Right atrium auricular region (tissue), 2 donors: ENCODE measurements at places on chromosomes 5 and 9.

GRCh38 chr9:116005205-116005604 lies 148.4 kb upstream of the PAPPA start:
- no peaks in the 10 kb centered on the region for H3K27me3 ChIP-seq
- no peaks in the 10 kb centered on the region for H3K36me3 ChIP-seq

GRCh38 chr9:98121058-98121457 lies 2.0 kb upstream of the TRIM14 start:
- DNase-seq = no peak
- H3K27me3 ChIP-seq = no peaks in the 10 kb centered on the region
- H3K27ac ChIP-seq = peak overlapping the region; percentile 23
- H3K4me1 ChIP-seq = no peaks in the 10 kb centered on the region
- H3K4me3 ChIP-seq = no peak overlapping the region
- H3K36me3 ChIP-seq = no peaks in the 10 kb centered on the region

DNA sequence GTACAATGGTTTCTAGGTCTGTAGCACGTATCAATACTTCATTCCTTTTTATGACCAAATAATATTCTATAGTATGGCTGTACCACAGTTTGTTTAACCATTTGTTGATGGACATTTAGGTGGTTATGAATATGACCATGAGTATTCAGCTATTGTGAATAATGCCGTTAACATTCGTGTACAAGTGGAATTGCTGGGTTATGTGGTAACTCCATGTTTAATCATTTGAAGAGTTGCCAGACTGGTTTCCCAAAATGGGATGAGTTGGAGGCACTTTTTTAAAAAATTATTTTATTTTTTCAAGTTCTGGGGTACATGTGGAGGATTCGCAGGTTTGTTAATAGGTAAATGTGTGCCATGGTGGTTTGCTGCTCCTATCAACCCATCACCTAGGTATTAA lies 4.6 kb downstream of the SNX2 start:
- no peak overlapping the region for H3K4me3 ChIP-seq
- no peaks in the 10 kb centered on the region for H3K4me1 ChIP-seq
- DNase-seq = no peak

GRCh38 chr9:16545639-16546038 lies 324.8 kb downstream of the BNC2 start:
- H3K4me1 ChIP-seq = no peaks in the 10 kb centered on the region
- DNase-seq = no peak
- H3K4me3 ChIP-seq = no peak overlapping the region
- no peaks in the 10 kb centered on the region for H3K27me3 ChIP-seq

DNA sequence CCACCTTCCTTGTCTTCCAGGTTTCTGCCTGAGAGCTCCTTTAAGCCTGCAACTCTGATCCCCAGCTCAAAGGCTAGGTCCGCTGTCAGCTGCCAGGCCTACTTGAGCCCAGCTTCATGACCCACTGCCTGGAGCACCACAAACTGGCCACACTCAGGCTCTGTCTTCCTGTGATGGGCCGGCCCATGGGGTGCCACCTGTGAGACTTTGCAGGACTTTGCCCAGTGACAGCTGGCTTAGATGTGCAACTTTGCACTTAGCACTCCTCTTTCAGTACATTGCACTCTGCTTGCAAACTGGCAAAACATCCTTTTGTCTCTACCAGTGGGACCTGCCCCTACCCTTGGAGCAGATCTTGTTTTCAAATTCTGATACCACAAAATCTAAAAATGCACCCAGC lies 311.5 kb upstream of the PDE4D start:
- H3K4me1 ChIP-seq = no peaks in the 10 kb centered on the region
- no peaks in the 10 kb centered on the region for H3K27me3 ChIP-seq
- no peak for DNase-seq
- no peak overlapping the region for H3K27ac ChIP-seq

- H3K27ac ChIP-seq = peak overlapping the region; percentile 91
- H3K4me1 ChIP-seq = peaks cover 48% of the 10 kb centered on the region
- peaks cover 11% of the 10 kb centered on the region for H3K36me3 ChIP-seq
Observed at GRCh38 chr5:157574456-157575380, 857 bp downstream of the ADAM19 start.

GRCh38 chr9:96646081-96646991 lies 8.8 kb downstream of the PRXL2C start:
- no peak overlapping the region for H3K4me3 ChIP-seq
- no peak for DNase-seq
- H3K27ac ChIP-seq = no peak overlapping the region

DNA sequence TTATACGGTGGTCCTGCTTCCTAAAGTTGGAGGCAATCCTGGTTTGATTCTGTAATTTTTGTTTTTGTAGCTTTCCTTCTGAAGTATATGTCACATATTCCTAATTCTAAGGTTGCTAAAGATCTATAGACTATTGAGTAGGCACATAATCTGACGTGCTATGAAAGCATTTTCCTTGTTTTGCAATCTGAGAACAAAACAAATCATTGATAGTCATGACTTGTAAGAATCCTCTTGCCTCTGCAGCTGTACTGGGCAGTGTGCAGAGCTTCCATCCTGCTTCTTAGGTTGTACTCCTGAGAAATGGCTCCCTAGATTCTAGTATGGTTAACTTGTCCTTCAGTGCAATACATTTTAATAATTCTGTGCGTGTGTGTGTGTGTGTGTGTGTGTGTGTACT lies 35.4 kb downstream of the SEMA6A start:
- no peaks in the 10 kb centered on the region for H3K4me1 ChIP-seq
- no peaks in the 10 kb centered on the region for H3K36me3 ChIP-seq
- no peak for DNase-seq
- no peaks in the 10 kb centered on the region for H3K27me3 ChIP-seq
- H3K4me3 ChIP-seq = no peak overlapping the region
- H3K27ac ChIP-seq = no peak overlapping the region

DNA sequence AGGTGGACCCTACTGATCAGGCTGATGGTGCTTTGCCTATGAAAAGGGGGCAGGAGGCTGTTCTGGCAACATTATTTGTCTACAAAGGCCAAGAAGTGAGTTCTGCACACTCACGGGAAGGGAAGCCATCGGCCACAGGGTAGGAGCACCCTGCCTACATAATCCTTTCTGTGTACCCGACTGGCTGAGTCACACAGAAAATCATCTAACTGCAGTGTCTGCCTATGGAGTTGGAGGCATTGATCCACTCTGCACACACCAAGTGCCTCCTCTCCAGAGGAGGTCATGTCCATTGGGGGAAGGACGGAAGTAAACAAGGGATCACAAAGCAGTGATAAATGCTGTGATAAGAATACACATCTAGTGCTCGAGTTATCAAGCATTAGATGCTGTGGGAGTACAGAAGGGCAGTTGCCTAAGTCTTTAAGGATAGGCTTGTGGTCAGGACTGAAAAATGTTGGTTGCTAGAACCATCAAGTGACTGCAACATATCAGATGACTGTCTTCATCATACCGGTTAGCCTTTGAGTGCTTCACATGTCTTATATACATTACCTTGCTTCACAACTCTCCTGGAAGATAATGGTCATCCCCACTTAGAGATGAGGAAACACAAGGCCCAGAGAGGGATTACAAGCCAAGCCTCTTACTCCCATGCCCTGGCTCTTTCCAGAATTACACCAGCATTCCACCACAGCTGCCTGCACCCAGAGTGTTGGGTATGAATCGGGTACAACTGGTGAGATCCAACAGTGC lies 1.3 kb upstream of the SLC2A8 start:
- H3K4me3 ChIP-seq = no peak overlapping the region
- peaks cover 22% of the 10 kb centered on the region for H3K4me1 ChIP-seq
- no peaks in the 10 kb centered on the region for H3K36me3 ChIP-seq
- H3K27ac ChIP-seq = no peak overlapping the region

DNA sequence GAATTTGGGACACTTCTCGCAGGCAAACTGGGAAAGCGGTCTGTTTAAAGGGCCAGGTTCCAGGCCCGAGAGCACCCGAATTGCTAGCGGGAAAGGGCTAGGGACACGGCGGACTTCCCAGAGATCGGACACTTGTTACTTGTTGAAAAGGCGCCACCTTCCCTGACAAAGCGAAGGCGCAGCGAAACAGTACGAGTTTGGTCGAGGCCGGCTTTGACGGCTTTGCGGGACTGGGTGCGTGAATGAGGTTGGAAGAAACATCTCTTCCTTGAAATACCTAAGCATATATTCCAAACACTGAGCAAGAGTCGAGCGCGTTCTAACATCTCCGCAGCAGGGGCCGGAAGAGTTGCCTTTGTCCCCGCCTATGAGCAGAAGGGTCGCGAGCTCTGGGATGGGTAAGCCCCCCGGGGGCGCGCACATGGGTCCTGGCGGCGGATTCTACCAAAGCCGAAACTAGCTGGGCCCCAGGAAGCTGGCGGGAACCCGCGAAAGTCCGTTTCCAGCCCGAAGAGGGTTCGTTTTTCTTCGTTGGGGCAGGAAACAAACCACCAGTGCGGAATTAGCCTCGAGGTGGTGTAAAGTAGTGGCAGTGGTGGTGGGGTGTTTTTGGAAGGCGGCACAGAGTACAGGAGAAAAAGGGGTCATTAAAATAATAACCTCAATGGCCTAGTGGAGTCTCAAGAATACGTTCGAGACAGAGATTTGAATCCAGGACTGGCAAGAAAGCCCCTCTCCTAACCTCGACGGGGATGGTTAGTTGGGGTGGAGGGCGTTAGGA lies 1.5 kb downstream of the GDNF start:
- no peaks in the 10 kb centered on the region for H3K36me3 ChIP-seq
- peak overlapping the region; percentile 57 for H3K4me3 ChIP-seq

DNA sequence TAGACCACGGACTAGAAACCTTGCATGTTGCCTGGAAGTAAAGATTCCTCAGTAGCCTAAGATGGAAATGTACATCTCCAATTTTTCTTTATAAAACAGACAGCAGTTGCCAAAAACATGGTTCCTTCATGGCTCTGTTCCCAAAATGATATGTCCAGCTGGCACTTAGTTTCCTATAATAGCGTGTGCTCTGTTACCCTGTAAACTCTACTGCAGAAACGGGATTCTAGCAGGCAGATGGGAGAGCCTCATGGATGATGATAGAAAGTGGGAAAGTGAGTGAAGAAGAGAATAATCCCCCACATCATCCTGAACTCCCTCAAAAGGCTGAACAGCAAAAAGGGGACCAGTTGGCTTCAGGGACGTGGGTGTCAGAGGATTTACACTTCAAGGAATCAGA lies 118.2 kb downstream of the FRMD3 start:
- no peak for DNase-seq
- H3K4me1 ChIP-seq = no peaks in the 10 kb centered on the region
- H3K27me3 ChIP-seq = no peaks in the 10 kb centered on the region
- no peaks in the 10 kb centered on the region for H3K36me3 ChIP-seq
- H3K27ac ChIP-seq = no peak overlapping the region

- H3K27me3 ChIP-seq = no peaks in the 10 kb centered on the region
- no peak overlapping the region for H3K4me3 ChIP-seq
- DNase-seq = no peak
- peaks cover 8% of the 10 kb centered on the region for H3K4me1 ChIP-seq
Observed at GRCh38 chr5:35852084-35852734, 4.5 kb upstream of the IL7R start.

DNA sequence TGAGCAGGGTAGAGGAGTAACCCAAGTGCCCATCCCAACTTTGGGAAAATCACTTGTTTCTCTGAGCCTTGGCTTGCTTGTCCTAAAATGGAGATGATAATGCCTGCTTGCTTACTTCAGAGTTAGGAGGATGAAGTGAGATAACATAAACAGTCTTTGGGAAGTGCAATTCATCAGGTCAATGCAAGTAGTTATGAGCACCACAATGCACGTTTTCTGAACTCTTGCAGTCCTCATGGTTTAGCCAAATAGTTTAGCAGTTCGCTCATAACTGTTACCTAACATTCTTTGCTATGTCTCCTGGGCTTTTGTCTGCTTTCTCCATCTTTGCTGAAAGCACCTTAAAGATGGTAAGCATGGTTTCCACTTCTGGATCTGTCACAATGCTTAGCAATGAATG lies 270.0 kb downstream of the ADAMTSL1 start:
- DNase-seq = no peak
- H3K27ac ChIP-seq = no peak overlapping the region
- no peaks in the 10 kb centered on the region for H3K36me3 ChIP-seq
- no peak overlapping the region for H3K4me3 ChIP-seq
- no peaks in the 10 kb centered on the region for H3K27me3 ChIP-seq
- peaks cover 6% of the 10 kb centered on the region for H3K4me1 ChIP-seq

DNA sequence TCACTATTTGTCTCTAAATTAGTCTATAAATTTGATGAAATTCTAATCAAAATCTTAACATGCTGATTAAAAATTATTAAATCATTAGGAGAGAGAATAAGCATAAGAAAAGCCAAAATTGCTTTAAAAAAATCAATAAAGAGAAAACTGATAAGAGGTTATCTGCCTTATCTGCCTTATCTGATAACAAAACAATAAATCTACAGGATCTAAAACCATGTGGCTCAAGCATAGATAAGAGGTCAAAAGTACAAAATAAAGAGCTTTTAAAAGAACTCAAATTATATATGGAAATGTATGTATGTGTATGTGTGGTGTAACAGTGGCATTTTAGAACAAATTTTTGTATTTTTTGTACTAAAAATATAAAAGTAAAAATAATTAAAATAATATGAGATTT lies 18.6 kb downstream of the TRIM14 start:
- no peaks in the 10 kb centered on the region for H3K4me1 ChIP-seq
- no peak overlapping the region for H3K27ac ChIP-seq

GRCh38 chr9:14627513-14627912 lies 65.7 kb downstream of the ZDHHC21 start:
- H3K4me1 ChIP-seq = no peaks in the 10 kb centered on the region
- DNase-seq = no peak
- no peak overlapping the region for H3K4me3 ChIP-seq
- no peak overlapping the region for H3K27ac ChIP-seq
- no peaks in the 10 kb centered on the region for H3K27me3 ChIP-seq
- no peaks in the 10 kb centered on the region for H3K36me3 ChIP-seq

GRCh38 chr5:129400395-129400983 lies 59.6 kb upstream of the ADAMTS19 start:
- H3K4me3 ChIP-seq = no peak overlapping the region
- no peaks in the 10 kb centered on the region for H3K27me3 ChIP-seq
- no peak overlapping the region for H3K27ac ChIP-seq
- no peaks in the 10 kb centered on the region for H3K4me1 ChIP-seq

DNA sequence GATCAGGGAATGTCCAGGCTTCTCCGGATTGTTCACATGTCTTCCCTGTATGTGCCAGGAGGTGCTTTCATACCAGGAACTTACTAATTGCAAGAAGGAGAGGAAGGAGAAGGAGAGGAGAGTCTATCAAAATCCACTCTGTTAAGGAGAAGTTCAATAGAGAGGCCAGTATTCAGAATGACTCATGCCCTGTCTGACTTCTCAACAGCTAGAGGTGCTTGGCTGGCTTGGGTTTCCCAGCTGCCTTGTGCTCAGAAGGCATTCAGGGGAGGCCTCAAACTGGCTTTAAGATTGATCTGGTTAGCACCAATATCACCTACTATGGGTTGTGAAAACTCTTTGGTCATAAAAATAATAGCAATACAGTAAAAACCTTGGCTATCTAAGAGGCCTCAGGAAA lies 167.9 kb upstream of the GLRA1 start:
- no peak overlapping the region for H3K27ac ChIP-seq
- H3K4me1 ChIP-seq = no peaks in the 10 kb centered on the region
- H3K4me3 ChIP-seq = no peak overlapping the region

DNA sequence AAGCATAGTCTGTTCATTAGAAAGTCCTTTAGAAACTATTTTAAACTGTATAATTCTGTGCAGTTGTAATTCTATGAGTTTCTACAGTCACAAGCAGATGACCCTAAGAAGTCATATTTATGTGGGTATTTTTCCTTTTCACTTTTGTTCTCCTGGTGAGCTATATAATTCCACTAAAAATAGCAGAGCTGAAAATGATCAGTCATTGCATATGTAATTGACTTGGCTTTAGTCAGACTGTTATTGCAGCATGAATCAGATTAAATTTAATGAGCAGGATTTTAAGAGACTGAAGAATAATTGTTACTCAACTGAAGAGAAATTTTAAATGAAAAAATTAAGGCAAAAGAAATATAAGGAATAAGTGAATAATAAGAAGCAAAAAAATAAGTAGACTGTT lies 108.5 kb downstream of the MTREX start:
- no peaks in the 10 kb centered on the region for H3K27me3 ChIP-seq
- no peak overlapping the region for H3K27ac ChIP-seq
- H3K4me1 ChIP-seq = peaks cover 16% of the 10 kb centered on the region
